ENCODE measurements at places on chromosomes 7 and 10.

GRCh38 chr10:78330884-78331283 lies 297.2 kb downstream of the RPS24 start:
- DNase-seq: no peak

DNA sequence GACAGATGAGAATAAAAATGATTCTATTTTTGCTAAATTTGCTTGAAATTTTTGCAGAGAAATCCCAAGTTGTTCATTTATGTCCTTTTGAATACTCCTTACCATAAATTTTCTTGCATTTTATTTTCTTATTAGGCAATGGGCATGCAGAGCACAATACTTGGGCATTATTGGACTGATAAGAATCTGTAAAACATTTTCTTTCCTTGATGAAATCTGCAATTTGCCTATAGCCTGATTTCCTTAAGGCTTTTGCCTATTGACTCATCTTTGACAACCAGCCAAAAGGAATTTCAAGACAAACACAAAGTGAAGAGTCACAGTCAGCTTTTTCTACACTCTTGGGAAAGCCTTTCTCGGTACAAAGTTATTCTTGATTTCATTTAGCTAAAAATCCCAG lies 30.5 kb upstream of the GNAT3 start:
- no peak for DNase-seq

- no peak for DNase-seq
Measured at GRCh38 chr10:132520177-132520811, 17.3 kb upstream of the INPP5A start.

DNA sequence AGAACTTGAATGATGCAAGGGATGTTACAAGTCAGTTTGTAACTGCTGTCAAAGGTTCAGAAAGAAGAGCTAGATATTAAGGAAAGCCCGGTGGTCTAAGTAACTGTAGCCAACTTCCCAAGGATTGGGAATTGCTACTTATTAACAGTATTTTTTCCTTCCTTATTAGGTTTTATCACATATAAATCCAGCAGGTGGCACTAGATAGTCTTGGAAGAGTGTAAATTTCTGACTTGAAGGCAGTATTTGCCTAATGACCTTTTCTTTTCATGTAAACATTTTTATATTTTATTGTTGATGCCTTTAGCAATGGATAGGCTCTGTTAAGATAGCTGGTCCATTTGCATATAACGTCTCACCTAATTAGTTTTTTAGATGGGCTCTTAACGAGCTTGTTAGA lies 51.2 kb downstream of the ANLN start:
- no peak for DNase-seq

DNA sequence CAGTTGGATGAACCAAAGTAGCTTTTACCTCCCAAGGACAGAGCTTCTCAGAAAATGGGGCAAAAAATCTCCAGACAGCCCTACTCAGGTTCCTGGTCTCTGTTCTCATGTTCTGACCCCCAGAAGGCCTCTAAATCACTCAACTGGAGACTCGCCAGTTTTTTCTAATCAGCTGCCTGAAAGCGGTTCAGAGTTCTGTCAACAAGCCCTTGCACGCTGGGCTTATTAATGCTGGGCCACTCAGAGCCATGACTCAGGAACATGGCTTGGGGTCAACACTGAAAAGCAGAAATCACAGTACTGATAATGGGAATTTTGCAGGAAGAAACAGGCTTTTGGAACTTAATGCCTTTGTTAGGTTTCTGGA lies 15.3 kb downstream of the ECHDC3 start:
- DNase-seq: no peak

DNA sequence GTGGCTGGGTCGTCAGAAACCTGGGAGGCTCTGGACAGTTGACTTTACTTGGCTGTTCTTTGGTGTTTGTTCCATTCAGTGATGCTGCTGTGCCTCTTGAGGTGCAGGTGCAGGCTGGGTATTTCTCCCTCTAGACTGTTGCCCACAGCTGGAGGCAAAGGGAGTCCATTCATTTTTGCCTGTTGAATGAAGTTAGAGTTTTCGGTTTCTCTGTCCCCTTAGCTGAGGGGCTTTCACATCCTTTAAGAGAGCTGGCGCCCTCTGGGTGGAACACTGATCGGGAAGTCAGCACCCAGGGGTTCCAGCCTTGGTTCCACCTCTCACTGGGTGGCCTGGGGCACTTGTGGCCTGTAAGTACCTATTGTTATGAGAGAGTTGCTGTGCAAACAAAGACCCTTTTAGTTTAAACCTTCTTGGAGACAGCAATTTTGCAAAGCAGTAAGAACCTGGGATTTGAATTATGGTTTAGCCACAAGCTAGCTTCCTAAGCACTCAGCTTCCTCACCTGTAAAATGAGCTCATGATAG lies 67.2 kb downstream of the GRK5 start:
- no peak for DNase-seq
